Activated CD4-positive, alpha-beta T cell treated with anti-CD3 and anti-CD28 coated beads for 24 hours (primary cell): ENCODE measurements at places on chromosomes 11 and 22.

DNA sequence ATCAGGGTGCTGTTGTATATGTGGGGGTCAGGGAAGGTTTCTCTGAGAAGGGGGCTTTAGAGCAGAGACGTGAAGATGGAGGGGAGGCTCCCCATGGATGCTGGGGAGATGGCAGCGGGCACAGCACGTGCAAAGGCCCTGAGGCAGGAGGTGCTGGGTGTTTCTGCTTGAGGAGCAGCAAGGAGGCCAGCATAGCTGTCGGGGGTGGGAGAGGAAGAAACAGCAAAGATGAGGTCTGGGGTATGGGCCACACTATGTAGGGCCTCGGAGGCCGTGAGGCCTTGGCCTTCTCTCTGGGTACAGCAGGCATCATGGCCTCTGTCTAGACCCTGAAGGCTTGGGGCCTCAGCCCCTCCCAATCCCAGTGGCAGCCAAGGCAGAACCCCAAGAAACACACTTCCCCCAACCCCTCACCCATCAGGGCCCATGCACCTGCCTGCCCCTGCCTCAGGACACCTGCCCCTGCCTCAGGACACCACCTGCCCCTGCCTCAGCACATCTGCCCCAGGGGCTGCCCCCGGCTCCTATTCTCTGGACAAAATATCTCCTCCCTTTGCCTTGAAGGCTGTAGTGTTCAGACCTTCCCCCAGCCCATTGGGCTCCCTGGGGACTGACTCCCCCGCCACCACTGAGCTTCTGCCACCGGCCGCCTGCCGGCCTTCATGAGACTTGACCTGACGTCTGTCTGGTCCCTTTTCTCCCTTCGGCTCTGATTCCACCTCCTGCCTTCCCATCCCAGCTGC is 6.2 kb downstream of the ALDH3B1 start:
- no peak for DNase-seq

DNA sequence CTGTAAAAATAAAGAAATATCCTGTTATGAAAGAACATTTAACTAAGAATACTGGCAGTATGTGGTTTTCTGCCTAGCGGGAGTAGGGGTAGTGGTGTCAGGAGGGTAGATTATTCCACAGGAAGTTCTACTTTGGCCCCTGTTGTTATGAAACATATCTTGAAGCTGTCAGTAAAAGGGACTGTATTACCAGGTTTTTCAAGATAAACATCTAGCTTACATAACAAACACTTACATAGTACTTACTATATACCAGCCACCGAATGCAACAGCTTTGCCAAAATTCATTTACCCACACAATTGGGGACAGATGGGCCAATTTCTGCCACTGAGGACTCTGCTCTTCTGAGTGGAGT is 3.7 kb downstream of the TMEM123 start:
- DNase-seq, result no peak

DNA sequence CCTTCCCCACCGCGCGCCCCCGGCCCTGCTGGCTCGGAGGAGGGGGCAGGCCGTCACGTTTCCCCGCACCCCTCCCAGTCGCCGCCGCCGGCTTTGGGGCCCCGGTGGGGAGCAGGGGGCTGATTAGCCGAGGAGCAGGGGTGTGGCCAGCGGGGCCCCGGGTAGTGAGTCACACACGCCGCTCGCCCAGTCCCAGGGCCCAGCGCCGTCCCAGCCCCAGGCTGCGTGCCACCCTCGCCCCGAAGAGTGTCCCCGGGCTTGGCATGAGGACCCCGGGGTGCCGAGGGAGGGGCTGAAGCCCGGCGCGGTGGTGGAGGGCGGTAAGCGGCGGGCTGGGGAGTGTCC is 34.4 kb downstream of the PRDM11 start:
- DNase-seq, result peak; percentile 23

DNA sequence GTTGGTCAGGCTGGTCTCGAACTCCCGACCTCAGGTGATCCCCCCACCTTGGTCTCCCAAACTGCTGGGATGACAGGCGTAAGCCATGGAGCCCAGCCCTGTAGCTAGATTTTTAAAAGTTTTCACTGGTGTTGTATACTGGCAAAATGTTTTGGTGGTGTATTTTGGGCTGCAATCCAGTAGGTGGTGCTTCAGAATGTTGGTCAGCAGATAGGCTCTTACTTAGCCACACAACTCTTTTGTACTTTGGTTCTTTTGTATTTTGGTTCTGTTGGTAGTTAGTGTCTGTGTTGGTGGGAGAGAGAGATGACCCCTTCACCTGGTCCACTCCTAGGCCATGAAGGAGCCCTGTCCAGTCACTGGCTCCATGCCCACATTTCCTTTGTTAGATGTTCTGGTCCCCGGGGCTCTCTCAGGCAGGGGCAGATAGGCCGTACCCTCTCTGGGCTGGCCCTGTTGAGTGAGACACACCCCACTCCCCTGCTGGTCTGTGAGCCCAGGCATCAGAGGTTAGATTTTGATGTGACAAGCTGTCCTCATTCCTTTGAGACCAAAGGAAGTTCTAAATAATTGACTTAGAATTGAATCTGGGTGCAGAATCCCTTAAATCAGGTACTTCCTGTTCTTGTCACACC is 123.8 kb downstream of the DDX10 start:
- DNase-seq, result no peak

GRCh38 chr11:130161441-130162145 is 2.0 kb downstream of the ST14 start:
- DNase-seq, result no peak

DNA sequence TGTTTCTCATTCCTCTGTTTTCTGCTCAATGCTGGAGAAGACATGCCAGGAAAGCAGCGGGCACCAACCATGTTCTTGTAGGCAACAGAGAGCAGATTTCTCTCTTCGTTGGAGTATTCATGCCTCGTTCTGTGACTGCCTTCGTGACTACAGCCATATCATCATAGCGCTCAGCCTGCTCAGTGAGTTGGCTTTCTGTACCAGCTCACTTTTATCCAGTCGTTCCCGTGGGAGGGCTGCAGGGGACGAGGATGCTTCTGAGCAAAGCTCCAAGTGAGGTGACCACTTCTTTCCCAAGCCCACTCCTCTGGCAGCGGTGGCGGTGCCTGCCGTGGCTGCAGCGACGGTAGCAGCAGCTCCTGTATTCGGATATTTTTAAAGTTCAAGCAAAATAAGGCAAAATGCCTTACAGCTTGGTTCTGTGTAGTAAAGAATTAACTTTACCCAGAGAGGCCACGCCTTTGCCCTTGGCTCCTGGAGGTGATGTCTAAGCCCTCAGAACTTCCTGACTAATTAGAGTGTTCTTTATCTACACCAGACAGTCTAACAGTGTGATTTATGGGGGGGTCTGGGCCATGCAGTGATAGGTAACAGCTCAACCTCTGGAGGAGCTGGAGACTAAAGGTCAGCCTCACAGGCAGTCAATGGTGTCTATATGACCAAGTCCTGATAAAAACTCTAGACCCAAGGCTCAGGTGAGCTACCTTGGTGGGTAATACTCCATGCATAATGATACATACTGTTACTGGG is 35.3 kb downstream of the LDHAL6A start:
- DNase-seq, result no peak
